Fibroblast of upper back skin (primary cell): ENCODE measurements at places on chromosomes 4 and X.

DNA sequence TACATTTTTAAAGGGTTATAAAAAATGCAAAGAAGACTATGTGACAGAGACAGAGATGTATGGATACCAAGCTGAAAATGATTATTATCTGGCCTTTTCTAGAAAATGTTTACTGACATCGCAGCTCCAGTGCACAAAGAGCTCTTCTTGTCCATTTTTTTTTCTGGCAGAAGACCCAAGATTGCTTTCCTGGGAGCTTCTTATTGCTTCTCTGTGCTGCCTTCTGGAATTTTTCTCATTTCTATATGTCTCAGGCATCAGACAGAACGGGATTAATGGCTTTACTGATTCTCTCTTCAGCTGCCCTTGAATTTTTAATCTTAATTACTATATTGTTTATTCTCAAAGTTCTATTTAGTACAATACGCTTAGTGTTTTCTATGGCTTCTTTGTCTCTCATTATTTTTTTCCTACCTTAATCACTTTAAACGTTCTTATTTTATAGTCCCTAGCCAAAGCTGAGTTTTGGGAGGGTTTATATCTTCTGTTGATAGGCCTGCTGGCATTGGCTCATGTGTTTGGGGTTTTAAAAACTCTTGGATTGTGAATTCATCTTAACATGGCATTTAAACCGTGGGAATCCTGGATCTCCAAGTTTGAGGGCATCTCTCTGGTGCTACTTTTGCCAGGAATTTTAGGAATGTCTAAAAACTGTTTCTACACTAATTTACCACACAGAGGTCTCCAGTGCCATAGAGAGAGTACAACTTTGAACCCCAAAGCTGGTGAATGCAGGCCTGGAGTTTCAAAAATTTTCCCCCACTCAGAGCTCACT is 138.9 kb upstream of the LNX1 start:
- peak; percentile 25 for DNase-seq

DNA sequence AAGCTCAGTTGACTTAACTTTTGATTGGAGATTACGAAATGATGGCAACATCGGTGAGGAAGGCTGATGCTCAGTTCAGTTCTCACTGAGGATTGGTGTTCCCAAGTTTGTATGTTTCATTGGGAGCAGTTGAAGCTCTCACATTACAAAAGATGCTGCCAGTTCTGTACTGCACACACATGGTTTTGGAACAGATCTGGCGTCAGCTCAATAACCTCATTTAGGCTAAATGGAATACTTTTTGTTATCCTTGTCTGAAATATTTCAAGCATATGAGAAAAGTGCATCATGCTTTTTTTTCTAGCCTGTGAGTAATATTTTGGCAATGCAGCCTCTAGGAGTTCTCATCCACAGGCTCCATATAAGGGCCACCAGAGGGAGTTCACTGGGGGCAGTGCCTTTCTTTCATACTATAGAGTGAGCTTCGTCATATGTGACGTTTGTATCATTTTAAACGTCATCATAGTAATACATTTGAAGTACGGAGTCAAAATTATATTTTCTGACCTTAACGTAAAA is 4.1 kb downstream of the ENPEP start:
- peak; percentile 100 for DNase-seq

DNA sequence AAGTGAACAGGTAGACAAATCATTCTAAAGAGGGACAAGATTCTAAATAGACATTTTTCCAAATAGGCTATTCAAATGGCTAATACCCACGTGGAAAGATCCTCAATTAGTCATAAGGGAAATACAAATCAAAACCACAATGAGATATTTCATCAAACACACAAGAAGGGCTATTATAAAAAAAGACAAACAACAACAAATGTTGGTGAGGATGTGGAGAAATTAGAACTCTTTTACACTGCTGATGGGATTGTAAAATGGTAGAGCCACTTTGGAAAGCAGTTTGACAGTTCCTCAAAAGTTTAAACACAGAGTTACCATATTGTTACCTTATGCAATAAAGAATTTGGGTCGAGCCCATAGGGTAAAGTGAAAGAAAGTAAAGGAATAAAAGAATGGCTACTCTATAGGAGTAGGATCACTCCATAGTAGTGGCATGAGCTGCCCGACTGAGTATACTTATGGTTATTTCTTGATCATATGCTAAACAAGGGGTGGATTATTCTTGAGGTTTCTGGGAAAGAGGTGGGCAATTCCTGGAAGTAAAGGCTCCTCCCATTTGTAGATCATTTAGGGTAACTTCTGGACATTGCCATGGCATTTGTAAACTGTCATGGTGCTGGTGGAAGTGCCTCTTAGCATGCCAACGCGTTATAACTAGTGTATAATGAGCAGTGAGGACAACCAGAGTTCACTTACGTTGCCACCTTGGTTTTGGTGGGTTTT is 58.9 kb upstream of the FAM9C start:
- no peak for DNase-seq

- no peak for DNase-seq
These were observed 477.7 kb downstream of the STPG2 start for GRCh38 chr4:97665553-97665952.

- DNase-seq = no peak
These were observed 42.5 kb downstream of the BMP2K start for GRCh38 chr4:78818530-78819079.

- DNase-seq = peak; percentile 76
These were observed 612 bp downstream of the MAGED2 start for GRCh38 chrX:54808109-54808604.

DNA sequence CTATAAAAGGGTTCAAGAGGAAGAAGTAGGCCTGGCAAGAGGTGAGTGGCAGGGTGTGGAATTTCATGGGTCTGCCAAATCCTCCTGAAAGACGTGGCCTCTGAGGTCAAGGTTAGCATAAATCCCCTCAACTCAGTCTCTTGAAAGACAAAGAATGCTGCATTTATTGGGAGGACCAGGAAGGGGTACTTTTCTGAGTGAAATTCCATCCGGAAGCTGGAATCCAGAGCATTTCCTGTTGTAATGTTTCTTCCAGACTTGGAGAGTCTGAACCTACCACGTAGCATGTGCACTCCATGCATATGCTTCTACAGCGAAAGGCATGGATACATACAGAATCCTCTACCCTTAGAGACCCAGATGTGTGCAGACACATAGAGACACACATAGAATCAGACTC is 13.4 kb upstream of the FGD1 start:
- DNase-seq = peak; percentile 78

DNA sequence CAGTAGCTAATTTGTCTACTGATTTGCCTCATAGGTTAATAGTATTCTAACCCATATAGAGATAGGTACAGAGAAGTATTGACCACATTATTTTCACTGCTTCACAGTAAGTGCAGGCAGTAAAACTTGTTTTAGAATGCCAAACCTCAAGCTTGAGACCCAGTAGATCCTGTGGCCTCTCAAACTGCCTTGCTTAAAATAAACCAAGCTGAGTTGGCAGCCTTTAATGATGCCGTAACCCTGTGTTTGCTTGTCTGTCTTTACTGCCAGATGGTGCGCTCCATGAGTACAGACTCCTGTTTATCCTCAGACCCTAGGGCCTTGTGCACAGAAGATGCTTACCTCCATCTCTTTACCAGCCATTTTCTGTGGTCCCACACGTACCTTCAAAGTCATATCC is 50.8 kb downstream of the ANXA3 start:
- DNase-seq = no peak

GRCh38 chr4:71604785-71605184 is 179.1 kb downstream of the GC start:
- DNase-seq = no peak

DNA sequence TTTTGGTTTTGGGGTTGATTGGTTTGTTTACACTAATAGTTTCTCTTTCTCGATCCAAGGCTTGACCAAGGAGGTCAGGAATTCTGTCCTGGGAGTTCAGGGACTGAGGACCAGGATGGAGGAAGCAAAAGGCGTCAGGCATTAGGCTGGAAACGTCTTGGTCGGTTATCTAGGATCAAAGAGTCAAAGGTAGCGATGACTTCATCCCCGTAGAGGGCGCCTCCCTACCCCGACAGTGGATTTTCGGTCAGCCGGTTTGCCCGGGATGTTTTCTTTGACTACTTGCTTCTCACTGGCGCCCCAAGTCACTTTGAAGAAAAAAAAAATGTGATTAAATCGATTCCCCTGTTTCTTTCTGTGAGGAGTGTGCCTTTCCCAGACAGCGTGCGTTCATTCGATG is 980 bp upstream of the FHDC1 start:
- DNase-seq = no peak

GRCh38 chr4:90495936-90496335 is 368.7 kb downstream of the CCSER1 start:
- no peak for DNase-seq
